ENCODE measurements at places on chromosomes 6 and 20. TPM values are rescaled to one million over a fixed set of nuclear protein-coding genes. Genes with fewer than 3 reads are reported as not detected.

- no peak overlapping the region for H3K27ac ChIP-seq
- no peak for DNase-seq
- peaks cover 7% of the 10 kb centered on the region for H3K27me3 ChIP-seq
- H3K4me1 ChIP-seq, result no peaks in the 10 kb centered on the region
These were observed 611.3 kb upstream of the GJE1 start for GRCh38 chr6:141521440-141521839.

RIMS4 gene
- total RNA-seq, result not detected

DNA sequence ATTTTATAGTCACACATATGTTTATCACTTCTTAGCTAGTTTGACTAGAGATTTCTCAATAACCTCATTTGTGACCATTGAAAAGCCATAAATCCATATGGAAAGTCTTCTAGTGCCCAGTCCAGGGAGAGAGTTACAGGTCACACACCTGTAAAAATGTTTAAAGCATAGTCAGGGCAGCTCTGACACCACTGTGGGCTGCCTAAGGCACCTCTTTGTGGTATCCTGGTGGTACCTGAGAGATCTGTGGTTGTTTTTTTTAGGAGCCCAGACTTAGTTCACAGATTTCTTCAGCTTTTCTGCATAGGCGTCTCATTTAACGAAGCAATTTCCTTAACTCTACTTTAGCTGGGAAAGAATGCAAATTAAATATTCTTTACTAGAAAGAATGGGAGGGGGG lies 186.6 kb downstream of the CENPW start:
- no peaks in the 10 kb centered on the region for H3K4me1 ChIP-seq
- H3K27ac ChIP-seq, result no peak overlapping the region
- H3K27me3 ChIP-seq, result no peaks in the 10 kb centered on the region
- no peaks in the 10 kb centered on the region for H3K36me3 ChIP-seq

DNA sequence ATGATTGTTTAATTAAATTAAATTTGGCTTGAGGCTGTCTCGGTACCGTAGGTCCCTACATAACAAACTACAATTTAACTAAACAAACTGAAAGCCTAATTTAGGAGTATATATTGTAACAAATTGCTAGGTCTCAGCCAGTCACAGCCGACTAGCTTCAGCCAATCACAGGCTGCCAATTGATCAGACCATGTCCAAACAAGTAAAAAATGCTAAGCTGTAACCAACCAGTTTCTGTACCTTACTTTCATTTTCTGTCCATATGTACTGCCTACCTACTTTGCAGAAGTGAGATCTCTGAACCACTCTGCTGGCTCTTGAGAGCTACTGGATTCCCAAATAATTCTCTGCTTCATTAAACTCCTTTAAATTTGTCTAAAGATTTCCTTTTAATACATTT lies 648.0 kb upstream of the GJE1 start:
- peaks cover 45% of the 10 kb centered on the region for H3K4me1 ChIP-seq
- H3K4me3 ChIP-seq, result no peak overlapping the region
- no peaks in the 10 kb centered on the region for H3K27me3 ChIP-seq
- DNase-seq, result peak; percentile 42
- H3K27ac ChIP-seq, result peak overlapping the region; percentile 97

ENPP3 gene
- total RNA-seq, result 16.3 TPM

DNA sequence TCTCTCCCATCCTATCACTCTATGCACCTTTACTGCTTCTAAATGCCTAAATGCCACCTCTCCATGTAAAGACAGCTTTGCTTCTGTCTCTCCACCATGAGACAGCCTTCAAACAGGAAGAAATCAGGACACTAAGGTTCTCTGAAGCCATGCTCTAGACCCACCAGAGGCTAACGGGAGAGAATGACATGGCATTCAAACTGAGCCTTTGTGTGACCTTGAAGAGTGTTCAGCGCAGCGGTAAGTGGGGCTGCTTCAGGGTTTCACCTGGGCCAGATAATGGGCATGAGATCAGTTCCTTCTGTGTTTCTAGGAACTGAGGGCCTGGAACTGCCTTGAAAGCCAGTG lies 20.1 kb downstream of the FAM50B start:
- H3K27ac ChIP-seq, result peak overlapping the region; percentile 62
- peaks cover 36% of the 10 kb centered on the region for H3K4me1 ChIP-seq
- H3K4me3 ChIP-seq, result no peak overlapping the region

DNA sequence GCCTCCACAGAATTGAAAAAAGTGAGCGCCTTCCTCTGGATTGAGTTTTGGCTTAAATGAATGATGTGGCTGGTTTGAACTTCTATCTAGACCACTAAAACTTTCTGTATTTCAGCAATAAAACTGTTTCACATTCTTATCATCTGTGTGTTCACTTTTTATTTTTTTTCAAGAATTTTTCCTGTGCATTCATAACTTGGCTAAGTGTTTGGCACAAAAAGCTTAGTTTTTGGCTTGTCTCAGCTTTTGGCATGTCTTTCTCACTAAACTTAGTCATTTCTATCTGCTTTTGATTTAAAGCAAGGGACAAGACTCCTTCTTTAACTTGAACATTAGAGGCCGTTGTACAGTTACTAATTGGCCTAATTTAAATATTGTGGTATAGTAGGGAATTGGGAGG lies 1015.1 kb downstream of the EPHA7 start:
- DNase-seq, result no peak
- no peak overlapping the region for H3K27ac ChIP-seq
- H3K4me3 ChIP-seq, result no peak overlapping the region
- H3K36me3 ChIP-seq, result no peaks in the 10 kb centered on the region

Data from activated T-helper 2 cell treated with anti-CD3 and anti-CD28 coated beads, Interferon-gamma antibody, Interleukin-2, Interleukin-4, amounts not matched to agents 10 μg/mL and 5 μg/mL and 100 μg/mL, durations not matched to agents 14 hours and 24 hours and 36 hours (primary cell).